ENCODE measurements at places on chromosomes 2 and 18. TPM values are rescaled to one million over a fixed set of nuclear protein-coding genes. Genes with fewer than 3 reads are reported as not detected.

DNA sequence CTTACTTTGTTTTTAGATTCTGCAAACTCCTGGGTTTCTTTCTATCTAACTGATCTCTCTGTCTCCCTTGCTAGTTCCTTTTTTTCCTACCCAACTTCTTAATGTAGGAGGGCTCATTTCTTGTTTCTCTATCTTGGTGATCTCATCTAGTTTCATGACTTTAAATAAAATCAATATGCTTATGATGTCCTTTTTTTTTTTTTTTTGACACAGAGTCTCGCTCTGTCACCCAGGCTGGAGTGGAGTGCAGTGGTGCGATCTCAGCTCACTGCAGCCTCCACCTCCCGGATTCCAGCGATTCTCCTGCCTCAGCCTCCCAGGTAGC lies 42.2 kb upstream of the IL1RL1 start:
- DNase-seq = no peak

DNA sequence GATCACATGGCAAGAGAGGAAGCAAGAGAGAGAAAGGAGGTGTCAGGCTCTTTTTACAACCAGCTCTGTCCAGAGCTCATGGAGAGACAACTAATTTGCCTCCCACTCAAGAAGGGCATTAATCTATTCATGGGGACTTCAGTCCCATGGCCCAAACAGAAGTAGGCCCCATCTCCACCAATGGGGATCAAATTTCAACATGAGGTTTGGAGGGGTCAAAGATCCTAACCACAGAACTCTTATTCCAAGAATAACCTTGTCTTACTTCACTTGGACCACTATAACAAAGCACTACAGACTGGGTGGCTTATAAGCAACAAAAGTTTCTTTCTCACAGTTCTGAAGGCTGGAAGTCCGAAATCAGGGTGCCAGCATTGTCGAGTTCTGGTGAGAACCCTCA lies 31.8 kb downstream of the GRB14 start:
- DNase-seq = peak; percentile 51

GRCh38 chr2:105380432-105381100 lies 18.3 kb downstream of the FHL2 start:
- DNase-seq = no peak

- DNase-seq = peak; percentile 30
Observed at GRCh38 chr2:68196120-68196716, 38.5 kb downstream of the PNO1 start.

DNA sequence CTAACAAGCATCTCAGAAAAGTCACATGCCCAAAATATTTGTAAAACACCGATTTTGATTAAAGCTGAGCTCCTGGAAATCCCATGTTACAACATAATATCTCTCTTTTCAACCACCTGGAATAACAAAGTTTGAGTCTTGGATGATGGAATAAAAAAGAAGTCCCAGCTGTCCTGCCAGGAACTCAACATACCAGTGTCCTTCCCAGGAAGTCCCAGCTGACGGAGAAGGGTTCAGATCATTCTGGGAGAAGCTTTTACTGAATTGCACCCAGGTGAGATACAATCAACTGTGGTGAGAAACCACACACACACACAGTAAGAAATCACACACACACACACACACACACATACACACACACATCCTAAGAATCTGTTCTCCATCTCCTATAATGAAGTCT lies 413.1 kb upstream of the PKDCC start:
- DNase-seq = no peak

Gene TTN
- total RNA-seq = 5.5 TPM

GRCh38 chr2:96157649-96158553 lies 12.7 kb upstream of the DUSP2 start:
- no peak for DNase-seq

DNA sequence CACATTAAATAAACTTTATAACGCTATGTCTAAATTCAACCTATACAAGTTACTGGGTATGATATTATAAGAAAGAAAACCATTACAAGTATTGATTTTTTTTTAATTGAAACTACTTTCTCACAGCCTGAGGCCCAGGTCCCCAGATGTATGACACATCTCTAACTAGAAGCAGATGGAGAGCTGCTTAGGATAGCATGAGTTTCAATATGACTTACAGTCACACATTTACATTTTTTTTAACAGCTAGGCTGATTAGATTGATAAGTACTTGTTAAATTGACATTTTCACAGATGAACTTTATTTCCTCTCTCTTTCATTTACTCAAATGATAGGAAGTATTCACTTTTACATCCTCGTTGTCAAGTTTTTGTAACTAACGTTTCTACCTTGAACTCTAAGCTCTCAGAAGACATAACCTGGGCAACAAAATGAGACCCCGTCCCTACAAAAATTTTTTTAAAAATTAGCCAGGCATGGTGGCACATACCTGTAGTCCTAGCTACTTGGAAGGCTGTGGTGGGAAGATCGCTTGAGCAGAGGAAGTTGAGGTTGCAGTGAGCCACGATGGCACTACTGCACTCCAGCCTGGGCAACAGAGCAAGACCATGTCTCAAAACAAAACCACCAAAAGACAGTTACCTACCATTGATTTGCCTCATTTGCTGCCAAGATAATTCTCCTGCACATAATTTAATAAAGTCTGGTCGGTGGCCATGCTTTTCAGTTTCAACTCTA lies 52.4 kb downstream of the STK39 start:
- no peak for DNase-seq

- DNase-seq = no peak
Observed at GRCh38 chr18:24187049-24187448, 48.2 kb downstream of the CABYR start.

Gene CYB5A
- total RNA-seq = 48.4 TPM

- DNase-seq = no peak
Observed at GRCh38 chr2:71611247-71611646, 157.9 kb downstream of the DYSF start.

GRCh38 chr2:180227461-180227860 lies 220.4 kb upstream of the CWC22 start:
- no peak for DNase-seq

Gene RAB10
- 143 TPM for total RNA-seq

Gene NDC80
- 64.1 TPM for total RNA-seq

DNA sequence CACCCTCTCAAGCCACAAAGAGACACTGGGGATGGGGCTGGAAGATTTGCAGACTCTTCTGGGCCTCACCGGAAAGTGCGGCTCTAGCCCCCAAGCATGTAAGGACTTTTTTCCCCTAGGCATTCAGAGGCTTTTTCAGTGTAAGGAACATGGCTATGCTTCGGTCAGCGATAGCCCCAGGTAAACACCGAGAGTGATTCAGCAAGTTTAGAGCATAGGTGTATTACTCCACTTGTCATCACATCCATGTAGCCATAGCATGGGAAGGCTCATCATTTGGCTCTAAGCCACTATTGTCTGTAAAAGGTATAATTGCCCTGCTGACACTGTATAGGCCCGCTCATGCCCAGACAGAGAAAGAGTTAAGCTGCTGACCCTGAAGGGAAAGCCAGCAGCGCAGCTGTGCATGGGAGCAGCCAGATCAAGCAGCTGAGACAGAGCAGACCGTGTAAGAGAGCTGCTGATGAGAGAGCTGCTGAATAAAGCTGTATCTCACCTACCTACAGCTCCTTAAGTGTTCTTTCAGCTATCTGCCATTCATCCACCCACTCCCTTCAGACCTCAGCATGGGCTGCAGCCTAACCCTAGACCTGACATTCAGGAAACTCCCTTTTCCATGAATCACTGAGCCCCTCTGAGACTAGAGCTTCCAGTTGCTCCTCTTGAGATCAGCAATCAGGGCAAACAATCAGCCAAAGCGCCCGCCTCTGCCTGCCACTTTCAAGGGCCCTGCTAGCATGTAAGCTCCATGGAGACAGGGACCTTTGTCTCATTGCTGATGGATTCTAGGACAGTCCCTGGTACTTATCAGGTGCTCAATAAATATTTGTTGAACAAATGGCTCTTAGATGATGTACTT lies 25.5 kb downstream of the LGALSL start:
- no peak for DNase-seq

Gene ZBTB7C
- 0.17 TPM for total RNA-seq

Gene FAM124B
- total RNA-seq = not detected

Gene TANC1
- total RNA-seq = 12.4 TPM
